Cortex of kidney (tissue), 1 donor: ENCODE measurements at places on chromosomes 6 and 20.

DNA sequence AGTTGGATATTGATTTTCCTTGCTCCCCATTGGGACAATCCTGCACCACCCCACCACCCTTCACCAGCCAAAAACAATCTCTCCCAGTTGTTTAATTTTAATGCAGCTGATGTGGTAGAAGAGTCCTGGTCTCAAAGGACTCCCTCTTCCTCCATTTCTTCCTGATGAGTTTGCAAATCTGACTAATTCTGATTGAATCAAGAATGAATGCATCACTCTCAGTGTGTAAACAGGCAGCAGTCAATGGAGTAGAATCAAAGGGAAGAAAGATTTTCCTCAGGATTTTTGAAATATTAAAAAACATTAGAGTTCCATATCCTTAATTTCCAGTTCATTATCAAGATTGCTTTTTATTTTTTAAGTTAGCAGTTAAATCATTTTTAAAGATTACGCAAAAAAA lies 54.0 kb downstream of the PLG start:
- no peak for DNase-seq

- DNase-seq: no peak
These were observed 113.6 kb upstream of the SLC22A16 start for GRCh38 chr6:110589865-110590513.

- DNase-seq: no peak
These were observed 175.1 kb downstream of the JARID2 start for GRCh38 chr6:15420959-15421438.

DNA sequence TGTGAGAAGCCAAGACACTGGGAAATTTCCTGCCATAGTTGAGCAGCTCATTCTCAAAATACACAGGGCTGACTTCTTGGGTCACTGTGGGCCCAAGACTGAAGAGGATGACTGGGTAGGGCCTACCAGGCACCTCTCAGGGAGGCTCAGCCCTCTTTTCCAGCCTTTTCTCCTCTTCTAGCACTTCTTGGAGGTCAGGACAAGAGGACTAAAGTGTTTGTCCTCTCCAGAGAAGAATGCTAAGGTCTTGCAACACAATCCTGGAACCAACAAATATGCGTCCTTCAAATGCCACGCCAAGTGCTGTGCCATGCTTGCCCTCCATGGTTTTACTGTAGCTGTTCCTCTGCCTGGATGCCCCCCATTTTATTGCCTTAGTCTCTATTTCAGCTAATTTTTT lies 3.3 kb upstream of the LRRN4 start:
- no peak for DNase-seq

- DNase-seq: no peak
These were observed 24.6 kb downstream of the MLIP start for GRCh38 chr6:54135665-54136369.

GRCh38 chr6:131486608-131487007 lies 86.4 kb upstream of the ARG1 start:
- DNase-seq: no peak

DNA sequence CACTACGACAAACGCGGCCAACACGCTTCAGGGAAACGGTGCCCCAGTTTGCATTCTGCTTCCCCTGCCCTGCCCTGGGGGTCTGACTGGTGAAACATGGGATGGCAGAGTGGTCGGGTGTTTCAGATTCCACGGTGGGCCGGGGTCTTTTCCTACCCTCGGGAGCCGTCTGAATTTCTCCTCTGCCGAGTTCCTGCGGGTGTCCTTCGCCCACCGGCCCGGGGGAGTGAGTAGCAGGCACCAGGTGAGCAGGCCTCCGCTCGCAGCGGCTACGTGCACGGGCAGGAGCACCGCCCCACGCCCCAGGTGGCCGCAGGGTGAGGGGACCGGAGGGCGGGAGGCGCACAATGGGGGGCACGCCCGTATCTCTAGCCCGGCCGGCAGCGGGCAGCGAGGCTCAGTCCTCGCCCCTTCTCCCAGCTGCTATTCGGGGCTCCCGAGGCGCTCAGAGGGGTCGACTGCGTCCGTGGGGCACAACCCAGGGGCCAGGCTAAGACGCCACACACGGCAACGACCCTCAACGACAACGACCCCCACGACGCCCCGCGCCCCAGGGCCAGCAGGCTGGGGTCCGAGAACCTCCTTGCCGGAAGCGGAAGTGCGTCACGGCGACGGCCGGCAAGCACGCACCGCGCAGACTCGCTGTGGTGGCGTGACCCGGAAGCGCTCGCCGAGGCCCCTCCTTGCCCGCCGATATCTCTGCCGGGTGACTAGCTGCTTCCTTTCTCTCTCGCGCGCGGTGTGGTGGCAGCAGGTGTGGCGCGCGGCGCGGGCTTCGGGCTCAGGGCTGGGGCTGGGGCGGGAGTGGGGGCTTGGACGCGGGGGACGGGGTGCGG lies at the start of gene RPS21:
TSS of gene RPS21 (plus strand) at position 721 of the 836 bp plus-strand sequence. CDS start 236 bp downstream, outside the sequence.
- no peak for DNase-seq

- DNase-seq: no peak
These were observed 139.4 kb upstream of the ID4 start for GRCh38 chr6:19697744-19698290.

- no peak for DNase-seq
These were observed 223.4 kb downstream of the SLC24A3 start for GRCh38 chr20:19435821-19436220.

- no peak for DNase-seq
These were observed 39.0 kb downstream of the GMPR start for GRCh38 chr6:16277101-16277981.

DNA sequence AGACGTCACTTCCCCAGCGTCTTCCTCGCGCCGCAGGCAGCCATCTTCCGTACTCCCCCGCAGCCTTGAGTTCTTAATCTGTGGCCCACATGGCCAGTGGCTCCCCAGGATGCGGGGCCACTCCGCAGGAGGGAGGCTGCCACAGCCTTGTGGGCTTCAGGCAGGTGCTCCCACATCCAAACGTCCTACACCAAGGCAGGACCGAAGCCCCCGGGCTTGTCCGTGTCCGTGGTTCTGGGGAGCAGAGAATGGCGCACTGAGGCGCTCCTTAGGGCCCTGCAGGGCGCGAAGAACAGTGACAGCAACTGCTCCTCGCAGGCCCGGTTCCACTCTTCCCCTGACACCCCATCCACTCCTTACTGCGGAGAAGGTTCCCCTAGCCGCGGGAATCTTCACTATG lies 755.8 kb downstream of the PRIM2 start:
- DNase-seq: no peak

GRCh38 chr6:108883172-108883571 lies 35.0 kb downstream of the ARMC2 start:
- no peak for DNase-seq

DNA sequence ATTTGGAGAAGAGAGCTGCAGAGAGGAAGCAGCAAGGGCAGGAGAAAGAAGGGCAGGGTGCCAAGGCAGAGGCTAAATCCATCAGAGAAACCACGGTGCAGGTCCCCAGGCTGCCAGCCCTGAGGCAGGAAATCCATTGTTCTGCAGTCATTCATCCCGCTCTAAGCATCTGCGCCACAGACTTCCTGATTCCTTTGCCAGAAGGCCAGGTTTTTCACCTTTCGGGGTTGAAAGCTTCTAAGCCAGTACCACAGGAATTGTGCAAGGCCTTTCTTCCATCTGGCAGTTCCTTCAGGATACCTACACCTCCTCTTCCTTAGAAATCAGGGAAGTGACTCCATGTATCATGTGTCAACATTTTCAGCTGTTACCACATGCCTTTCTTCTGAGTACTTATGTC lies 45.6 kb downstream of the ADGRF5 start:
- DNase-seq: no peak

- no peak for DNase-seq
These were observed at the start of gene RBM24 for GRCh38 chr6:17281100-17281496. TSS of gene RBM24 (plus strand) at chr6:17281361. CDS start at chr6:17281582, 221 bp downstream.

- no peak for DNase-seq
These were observed 205.2 kb downstream of the FARS2 start for GRCh38 chr6:5466281-5467136.

GRCh38 chr6:42394881-42395620 lies 56.7 kb downstream of the TRERF1 start:
- no peak for DNase-seq

DNA sequence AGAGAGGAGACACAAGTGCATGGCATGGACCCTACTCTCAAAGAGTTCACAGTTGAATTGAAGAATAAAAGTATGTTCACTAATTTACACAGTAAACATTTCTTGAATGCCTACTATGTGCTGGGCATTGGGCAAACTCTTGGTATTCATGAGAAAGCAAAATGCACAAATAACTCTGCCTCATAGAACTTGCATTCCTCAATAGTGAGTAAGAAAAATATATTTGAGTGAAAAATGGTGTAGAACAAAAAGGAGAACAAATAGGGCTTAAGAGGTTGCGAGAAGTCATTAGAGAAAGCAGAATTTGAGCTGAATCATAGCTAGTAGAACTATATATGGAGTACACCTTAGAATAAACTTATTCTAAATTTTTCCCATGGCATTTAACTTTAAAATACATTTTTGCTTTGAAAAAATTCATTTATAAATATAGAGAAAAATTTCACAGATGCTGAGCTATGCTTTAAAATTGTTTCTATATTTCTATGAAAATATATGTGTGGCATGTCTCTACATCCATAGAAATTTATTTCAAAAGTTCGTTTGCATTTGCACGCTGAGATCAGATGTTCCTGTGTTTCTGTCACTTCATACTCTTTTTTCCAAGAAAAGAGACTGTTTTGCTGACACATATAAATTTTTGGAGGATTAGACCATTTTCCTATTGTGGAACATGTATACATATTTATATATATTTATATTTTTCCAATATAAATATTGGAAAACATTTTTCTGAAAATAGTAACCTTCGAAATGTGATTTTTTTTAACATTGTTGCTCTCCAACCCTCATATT lies 236.1 kb downstream of the KCNQ5 start:
- no peak for DNase-seq

- DNase-seq: no peak
These were observed 10.7 kb upstream of the TP53INP2 start for GRCh38 chr20:34693414-34693813.

DNA sequence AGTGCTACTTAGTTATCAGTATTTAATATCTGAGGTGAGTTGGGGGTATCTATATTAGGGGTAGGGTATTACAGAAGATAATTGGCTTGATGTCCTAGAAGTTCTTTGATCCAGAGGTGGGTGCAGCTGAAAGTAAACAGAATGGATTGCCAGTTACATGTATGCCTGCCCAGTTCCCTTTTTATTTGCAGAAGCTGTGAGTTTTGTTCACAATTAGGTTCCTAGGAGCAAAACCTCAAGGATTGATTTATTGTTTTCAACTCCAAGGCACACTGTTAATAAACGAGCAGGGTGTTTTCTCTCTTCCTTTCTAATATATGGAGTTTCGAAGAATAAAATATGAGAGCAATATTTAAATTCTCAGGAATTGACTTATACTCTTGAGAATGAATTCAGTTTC lies 129.0 kb downstream of the SULF2 start:
- DNase-seq: no peak

DNA sequence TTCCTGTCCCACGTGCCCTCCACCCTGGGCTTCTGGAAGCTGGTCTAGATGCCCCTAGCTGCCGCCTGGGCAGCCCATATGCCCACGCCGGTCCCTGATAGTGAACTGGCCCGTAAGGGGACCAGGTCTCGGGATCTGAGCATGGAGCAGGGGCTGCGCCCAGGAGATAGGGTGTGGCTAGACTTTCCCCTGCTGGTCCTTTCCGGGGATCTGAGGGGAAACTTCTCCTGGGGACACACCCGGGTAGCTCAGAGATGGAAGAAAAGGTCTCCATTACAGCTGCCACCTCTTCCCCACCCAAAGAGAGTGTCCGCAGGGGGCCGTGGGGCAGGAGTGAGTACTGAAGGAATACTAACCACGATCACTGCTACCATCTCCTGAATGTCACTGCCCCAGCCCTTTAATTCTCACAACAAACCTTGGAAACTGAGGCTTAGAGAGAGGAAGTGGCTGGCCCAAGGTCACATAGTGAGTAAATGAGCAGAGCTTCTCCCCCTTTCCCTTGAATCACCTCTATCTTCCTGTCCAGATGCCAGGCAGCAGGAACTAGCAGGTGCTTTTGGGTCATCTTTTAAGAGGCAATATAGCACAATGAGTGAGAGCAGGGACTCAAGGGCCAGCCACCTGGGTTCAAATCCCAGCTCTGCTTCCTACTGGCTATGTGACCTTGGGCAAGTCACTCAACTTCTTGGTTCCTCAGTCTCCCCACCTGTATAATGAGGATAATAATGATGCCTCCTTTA lies 11.8 kb upstream of the CCN5 start:
- no peak for DNase-seq

DNA sequence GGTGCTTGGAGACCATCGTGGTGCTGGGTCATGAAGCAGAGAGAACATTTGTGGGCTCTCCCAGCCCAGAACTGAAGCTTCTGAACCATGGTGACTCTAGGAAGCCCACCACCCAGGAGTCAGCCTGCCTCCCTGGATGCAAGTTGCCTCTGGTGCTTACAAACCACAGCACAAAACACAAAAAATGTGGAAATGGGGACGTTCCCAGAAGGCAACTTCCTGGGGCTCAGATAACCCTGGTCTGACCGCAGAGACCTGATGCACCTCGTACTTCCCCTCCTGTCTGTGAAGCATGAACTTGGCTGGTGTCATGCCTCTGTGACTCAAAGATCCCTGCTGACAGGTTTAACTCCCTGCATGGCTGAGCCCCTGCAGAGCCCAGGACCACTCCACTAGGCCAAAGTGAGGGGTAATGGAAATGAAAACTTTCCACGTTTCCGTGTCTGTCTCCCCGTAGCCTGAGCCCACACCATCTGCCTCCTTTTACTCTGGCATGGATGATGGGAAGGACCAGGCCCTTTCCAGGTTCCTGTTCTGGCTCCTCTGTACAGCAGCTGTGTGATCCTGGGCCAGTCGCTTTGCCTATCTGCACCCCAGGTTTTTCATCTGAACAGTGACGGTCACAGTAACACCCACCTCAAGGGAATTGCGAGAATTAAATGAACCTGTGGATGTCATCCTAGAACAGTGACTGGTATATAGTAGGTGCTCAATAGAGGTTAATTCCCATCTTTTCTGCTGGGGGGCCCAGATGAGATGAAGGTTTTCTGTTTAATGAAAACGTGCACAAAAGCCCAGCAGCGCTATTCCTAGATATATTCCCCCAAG lies 57.7 kb downstream of the PPP1R16B start:
- DNase-seq: no peak

GRCh38 chr6:157596886-157597285 lies 215.9 kb downstream of the ZDHHC14 start:
- DNase-seq: no peak

- no peak for DNase-seq
These were observed 164.0 kb downstream of the TBC1D7 start for GRCh38 chr6:13164291-13164690.

- DNase-seq: no peak
These were observed 79.8 kb upstream of the CHD6 start for GRCh38 chr20:41697861-41698559.

DNA sequence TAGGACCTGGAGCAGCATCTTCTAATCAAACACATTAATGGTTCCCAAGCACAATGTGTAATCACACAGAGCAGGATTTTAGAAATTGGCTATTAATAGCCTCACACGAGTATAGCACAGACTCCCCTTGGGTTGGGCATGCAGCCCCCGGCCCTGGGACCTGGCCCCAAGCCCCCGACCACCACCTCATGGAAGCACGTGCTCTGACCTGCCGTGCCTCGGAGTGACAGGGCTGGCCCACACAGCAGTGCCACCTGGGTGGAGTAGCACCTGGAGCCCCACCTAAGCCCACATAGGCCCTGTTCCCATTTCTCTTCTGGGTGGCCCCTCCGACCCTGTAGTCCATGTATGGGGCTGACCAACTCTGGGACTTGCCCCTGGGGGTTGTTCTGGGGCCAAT lies 171.8 kb downstream of the TTLL2 start:
- DNase-seq: no peak
